DND-41 (cell line): ENCODE measurements at places on chromosomes 7 and 10.

DNA sequence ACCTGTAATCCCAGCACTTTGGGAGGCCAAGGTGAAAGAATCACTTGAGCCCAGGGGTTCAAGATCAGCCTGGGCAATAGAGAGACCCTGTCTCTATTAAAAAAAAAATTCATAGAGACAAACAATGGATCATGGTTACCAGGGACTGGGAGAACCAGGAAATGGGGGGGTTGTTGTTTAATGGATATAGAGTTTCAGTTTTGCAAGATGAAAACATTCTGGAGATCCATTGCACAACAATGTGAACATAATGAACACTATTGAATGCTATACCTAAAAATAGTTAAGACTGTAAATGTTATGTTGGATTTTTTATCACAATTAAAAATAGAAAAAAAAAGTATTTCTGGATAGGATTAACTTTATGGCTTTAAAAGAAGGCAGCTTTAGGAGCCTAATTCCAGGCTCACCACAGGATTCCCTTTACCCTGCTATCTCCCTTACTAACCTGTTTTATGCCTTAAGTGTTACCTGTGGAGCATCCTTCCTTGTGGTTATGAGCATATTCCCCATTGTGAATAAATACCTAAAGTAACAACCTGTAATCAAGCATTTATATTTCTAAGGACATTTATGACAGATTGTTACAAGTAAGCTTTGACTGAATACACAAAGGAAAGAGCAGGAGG is 45.1 kb upstream of the SGCE start:
- no peaks in the 10 kb centered on the region for H3K36me3 ChIP-seq
- H3K4me3 ChIP-seq = no peak overlapping the region
- H3K27ac ChIP-seq = no peak overlapping the region
- DNase-seq = no peak

- no peaks in the 10 kb centered on the region for H3K36me3 ChIP-seq
- no peak overlapping the region for H3K4me3 ChIP-seq
- no peaks in the 10 kb centered on the region for H3K4me1 ChIP-seq
- no peak overlapping the region for H3K27ac ChIP-seq
Measured at GRCh38 chr10:13365243-13365642, 17.1 kb upstream of the SEPHS1 start.

DNA sequence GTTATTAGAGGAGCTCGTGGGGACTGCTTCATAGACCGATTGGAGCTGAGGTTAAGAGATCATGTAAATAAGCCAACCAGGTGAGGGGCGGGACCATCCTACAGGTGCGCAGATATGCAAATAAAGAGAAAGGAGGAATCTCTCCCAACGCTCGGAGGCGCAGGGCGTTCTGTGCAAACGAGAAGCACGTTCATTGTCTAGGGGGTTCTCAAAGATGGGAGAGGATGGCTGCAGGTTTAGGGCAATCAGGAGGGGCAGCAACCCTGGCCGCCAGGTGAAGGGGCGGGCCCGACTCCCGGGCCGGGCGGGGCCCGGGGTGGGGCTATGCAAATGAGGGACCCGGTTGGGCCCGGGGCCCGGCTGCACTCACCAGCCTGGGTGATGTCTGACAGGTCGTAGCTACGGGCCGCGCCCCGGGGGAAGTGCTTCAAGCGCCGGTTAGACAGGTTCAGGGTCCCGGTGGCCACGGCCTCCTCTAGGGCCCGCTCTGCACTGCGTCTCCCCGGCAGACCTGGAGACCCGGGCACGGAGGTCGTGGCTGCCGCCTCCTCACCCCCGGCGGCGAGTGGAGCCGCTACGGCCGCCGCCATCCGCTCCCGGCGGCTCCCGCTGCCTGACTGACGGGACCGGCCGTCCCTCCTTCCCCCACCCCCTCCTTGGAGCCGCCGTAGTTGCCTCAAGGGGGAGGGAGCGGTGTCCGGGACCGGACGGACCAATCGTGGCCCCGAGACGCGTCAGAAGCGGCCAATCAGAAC is at the start of gene LRCH4:
TSS of gene LRCH4 (minus strand) at position 619 of the 755 bp plus-strand sequence. CDS start at position 590, 29 bp downstream.
- DNase-seq = no peak
- peaks cover 41% of the 10 kb centered on the region for H3K4me1 ChIP-seq
- H3K27me3 ChIP-seq = no peaks in the 10 kb centered on the region
- peak within 1 kb of the TSS; percentile 94 for H3K27ac ChIP-seq
- H3K4me3 ChIP-seq = peak within 1 kb of the TSS; percentile 82
- peaks cover 31% of the 10 kb centered on the region for H3K36me3 ChIP-seq

GRCh38 chr10:124450012-124450782 is at the start of gene NKX1-2:
TSS of gene NKX1-2 (minus strand) at chr10:124450035. CDS start at chr10:124449943, 92 bp downstream.
- peaks cover 33% of the 10 kb centered on the region for H3K27me3 ChIP-seq
- no peak for DNase-seq
- no peak within 1 kb of the TSS for H3K4me3 ChIP-seq
- no peaks in the 10 kb centered on the region for H3K4me1 ChIP-seq
- no peaks in the 10 kb centered on the region for H3K36me3 ChIP-seq
